ENCODE measurements at places on chromosomes 13 and 19.

GRCh38 chr19:13880059-13881043, 3.4 kb downstream of the NANOS3 start:
- DNase-seq = peak; percentile 95

GRCh38 chr19:13784731-13785452, 10.4 kb upstream of the ZSWIM4 start:
- peak; percentile 74 for DNase-seq

DNA sequence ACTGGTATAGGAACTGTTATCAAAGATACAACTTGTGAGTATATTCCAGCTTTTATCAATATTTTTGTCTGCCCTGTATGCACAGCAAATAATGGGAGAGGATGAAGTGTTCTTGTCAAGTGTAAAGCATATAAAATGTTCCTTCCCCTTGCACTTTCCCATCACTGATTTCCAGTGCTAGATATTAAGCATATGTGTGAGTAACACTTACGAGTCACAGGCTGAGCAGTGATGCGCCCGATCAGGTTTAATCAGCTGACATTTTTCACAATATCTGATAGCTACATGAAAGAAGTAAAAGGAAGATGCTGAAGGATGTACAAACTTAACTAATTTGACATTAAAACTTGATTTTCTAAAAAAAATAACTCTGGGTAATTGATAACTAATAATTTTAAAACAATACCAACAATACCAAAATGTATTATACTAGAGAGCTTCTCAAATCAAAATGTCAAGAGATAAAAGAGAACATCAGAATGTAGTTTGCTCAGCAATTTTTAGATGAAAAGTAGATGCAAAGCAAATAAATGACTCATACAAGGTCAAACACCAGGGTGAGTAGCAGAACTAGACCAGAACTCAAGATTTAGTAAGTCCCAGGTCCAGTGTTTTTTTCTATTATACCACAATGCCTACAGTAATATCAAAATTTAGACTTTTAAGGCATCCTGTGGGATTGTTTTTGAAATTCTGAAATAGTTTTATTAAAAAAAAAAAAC, 56.4 kb downstream of the ZDHHC20 start:
- DNase-seq = no peak

DNA sequence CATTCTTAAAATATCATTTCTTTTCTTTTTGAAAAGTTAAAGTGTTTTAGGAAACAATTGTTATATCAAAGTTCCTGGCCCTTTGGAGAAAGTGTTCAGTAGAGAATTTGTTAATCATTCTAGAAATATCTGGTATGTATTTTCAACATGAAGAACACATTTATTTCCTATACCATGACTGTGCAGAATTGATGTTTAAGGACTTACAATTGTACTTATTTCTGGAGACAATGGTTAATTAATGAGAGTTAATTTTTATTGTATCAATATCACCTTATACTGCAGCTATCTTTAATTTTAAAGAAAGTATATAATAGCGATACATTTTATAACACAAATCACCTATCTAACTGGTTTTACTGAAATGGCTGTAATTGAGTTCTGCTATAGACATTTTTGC, 95.3 kb downstream of the TEX29 start:
- no peak for DNase-seq

- no peak for DNase-seq
Measured at GRCh38 chr19:16595097-16595496, 22.9 kb upstream of the SLC35E1 start.

DNA sequence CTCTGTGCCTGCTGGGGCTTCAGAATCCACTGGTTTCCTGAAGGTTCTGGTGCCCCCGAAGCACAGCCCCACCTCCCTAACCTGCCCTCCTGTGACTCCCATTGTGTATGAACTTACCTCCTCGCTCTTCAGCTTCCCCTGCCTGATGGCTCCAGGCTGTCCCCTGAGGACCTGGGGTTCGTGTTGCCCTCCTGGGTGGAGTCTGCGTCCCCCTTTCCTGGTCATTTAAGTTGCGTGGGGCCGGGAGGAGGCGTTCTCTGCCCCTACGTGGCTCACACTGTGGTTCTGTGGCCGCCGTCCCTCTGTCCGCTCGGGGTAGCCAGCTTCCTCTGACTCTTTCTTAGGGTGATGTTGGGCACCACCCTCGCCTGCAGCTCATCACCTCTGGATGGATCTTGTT, 13.9 kb downstream of the TFDP1 start:
- DNase-seq = no peak

GRCh38 chr13:47299304-47299703, 402.5 kb upstream of the HTR2A start:
- no peak for DNase-seq

DNA sequence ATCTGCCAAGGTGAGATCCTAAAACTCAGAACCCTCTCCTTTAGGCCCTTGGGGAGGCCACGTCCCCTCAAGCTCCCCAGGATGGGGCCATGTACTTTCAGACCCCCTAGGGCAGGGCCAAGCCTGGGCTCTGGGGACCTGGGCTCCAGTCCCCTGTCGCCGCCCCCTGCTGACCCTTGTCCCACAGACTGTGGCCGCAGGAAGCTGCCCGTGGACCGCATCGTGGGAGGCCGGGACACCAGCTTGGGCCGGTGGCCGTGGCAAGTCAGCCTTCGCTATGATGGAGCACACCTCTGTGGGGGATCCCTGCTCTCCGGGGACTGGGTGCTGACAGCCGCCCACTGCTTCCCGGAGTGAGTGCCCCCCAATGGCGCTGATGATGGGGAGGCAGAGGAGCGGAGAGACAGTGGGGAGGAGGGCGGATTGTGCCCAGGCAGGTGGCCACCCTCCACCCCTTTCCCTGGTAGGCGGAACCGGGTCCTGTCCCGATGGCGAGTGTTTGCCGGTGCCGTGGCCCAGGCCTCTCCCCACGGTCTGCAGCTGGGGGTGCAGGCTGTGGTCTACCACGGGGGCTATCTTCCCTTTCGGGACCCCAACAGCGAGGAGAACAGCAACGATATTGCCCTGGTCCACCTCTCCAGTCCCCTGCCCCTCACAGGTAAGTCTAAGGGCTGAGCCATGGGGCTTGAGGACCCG, 18.8 kb downstream of the HPN start:
- no peak for DNase-seq

GRCh38 chr19:16625163-16625958, 2.6 kb downstream of the MED26 start:
- DNase-seq = no peak

- no peak for DNase-seq
Measured at GRCh38 chr19:45049073-45049736, 10.4 kb downstream of the CLASRP start.

DNA sequence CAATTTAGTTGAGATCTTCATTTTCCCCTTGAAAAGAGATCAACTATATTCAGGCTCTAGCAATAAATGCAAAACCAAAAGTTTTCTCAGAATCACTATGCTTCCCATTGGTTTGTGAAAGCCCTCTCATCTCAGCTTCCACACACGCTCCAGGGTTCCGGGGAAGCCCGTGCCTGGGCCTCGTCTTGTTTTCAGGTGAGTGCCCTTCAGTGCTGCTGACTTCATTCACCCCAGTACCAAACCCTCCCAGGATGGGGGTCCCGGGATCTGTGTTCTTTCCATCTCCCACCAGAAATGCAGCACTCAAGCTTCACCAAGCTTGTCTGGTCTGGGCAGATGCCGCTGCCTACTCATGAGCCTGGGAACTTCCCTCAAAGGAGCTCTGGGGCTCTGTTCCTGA, 97.7 kb downstream of the TEX29 start:
- DNase-seq = no peak

GRCh38 chr13:49021953-49022352, 46.2 kb downstream of the FNDC3A start:
- DNase-seq = no peak

- DNase-seq = no peak
Measured at GRCh38 chr13:113998781-113999617, 25.1 kb upstream of the C13orf46 start.

GRCh38 chr13:114148521-114148855, 16.1 kb upstream of the RASA3 start:
- DNase-seq = peak; percentile 54

- no peak for DNase-seq
Measured at GRCh38 chr13:67635754-67636153, 405.6 kb upstream of the PCDH9 start.

DNA sequence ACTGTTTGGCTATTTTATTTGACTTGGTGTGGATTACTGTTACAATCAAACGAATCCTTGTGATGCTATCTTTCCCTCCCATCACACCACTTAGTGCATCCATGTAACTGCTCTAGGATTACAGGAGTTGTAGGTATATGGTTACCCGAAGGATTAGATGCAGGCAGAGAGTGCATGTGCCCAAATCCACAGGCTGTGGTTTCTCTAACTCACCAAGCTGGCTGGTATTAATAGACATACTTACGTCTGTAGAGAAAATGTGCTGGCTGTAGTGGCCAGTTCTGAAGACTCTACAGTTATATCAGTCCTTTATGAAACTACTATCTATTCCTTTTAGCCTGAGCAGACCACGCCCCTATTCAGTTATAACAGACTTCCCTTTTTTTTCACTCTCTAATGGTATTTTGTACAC, 1.1 kb upstream of the HMGB1 start:
- peak; percentile 78 for DNase-seq

GRCh38 chr13:54489359-54489758, 1460.7 kb downstream of the OLFM4 start:
- DNase-seq = no peak

Data from NAMALWA (cell line).